A549 treated with Hydrocortisone at 1 μM for 4 hours (cell line): ENCODE measurements at places on chromosomes 1 and 21. TPM values are rescaled to one million over a fixed set of nuclear protein-coding genes. Genes with fewer than 3 reads are reported as not detected.

The MTARC1 gene
- 7.8 to 9.6 TPM (median 8.7 TPM) in 5 replicates for total RNA-seq

The TMEM82 gene
- total RNA-seq, result not detected in 5 replicates

The GJA4 gene
- total RNA-seq, result not detected in 5 replicates

The MAP3K7CL gene
- 1.2 to 2.4 TPM (median 2.0 TPM) in 5 replicates for total RNA-seq

The HENMT1 gene
- 3.7 to 4.7 TPM (median 4.4 TPM) in 5 replicates for total RNA-seq

The MYBPHL gene
- total RNA-seq, result 0.23 to 0.38 TPM in 2 of 5 replicates, not detected in the others

The FMO4 gene
- total RNA-seq, result 0.27 to 0.67 TPM (median 0.43 TPM) in 5 replicates

The RNU1-2 gene
- total RNA-seq, result 6.1 to 30.4 TPM (median 9.0 TPM) in 3 of 5 replicates, not detected in the others

The VWA1 gene
- 4.1 to 15.8 TPM (median 12.9 TPM) in 5 replicates for total RNA-seq

The TFB2M gene
- total RNA-seq, result 34.1 to 41.8 TPM (median 36.4 TPM) in 5 replicates

The CYP4A22 gene
- total RNA-seq, result not detected in 5 replicates

The TRABD2B gene
- 2.6 to 4.7 TPM (median 3.3 TPM) in 5 replicates for total RNA-seq

The TCHH gene
- total RNA-seq, result 0.16 to 0.30 TPM (median 0.29 TPM) in 5 replicates

The KIF21B gene
- total RNA-seq, result 1.3 to 2.2 TPM (median 1.9 TPM) in 5 replicates
